Aortic smooth muscle cell (primary cell): ENCODE measurements at places on chromosomes 7 and 10. TPM values are rescaled to one million over a fixed set of nuclear protein-coding genes. Genes with fewer than 3 reads are reported as not detected.

The LLCFC1 gene
- not detected in 2 replicates for total RNA-seq

The C10orf90 gene
- total RNA-seq, result 0.06 and 0.13 TPM in 2 replicates

The BMS1 gene
- total RNA-seq, result 18.5 and 22.1 TPM in 2 replicates

The SPDYE2 gene
- total RNA-seq, result not detected in 2 replicates

The SPDYE5 gene
- total RNA-seq, result not detected in 2 replicates

The SMC3 gene
- total RNA-seq, result 27.2 and 28.0 TPM in 2 replicates

The HPS1 gene
- total RNA-seq, result 34.6 and 35.3 TPM in 2 replicates

The TCERG1L gene
- total RNA-seq, result not detected in 2 replicates
